ENCODE measurements at places on chromosomes 7 and 10. TPM values are rescaled to one million over a fixed set of nuclear protein-coding genes. Genes with fewer than 3 reads are reported as not detected.

TMEM176B gene
- total RNA-seq = 83.1 TPM

CALU gene
- total RNA-seq = 94.8 TPM

CHST12 gene
- total RNA-seq = 29.7 TPM

CYP3A5 gene
- total RNA-seq = 2.4 TPM

SHH gene
- 7.8 TPM for total RNA-seq

TDRD1 gene
- not detected for total RNA-seq

SFRP5 gene
- total RNA-seq = 519 TPM

NPC1L1 gene
- total RNA-seq = not detected

ZNF12 gene
- 27.9 TPM for total RNA-seq

SFRP4 gene
- total RNA-seq = 28.2 TPM

TFEC gene
- total RNA-seq = 2.6 TPM

IKZF1 gene
- 9.6 TPM for total RNA-seq

UCMA gene
- total RNA-seq = not detected

LEP gene
- total RNA-seq = 15.9 TPM

BAMBI gene
- 13.5 TPM for total RNA-seq

ANKRD22 gene
- total RNA-seq = not detected

WNT8B gene
- total RNA-seq = not detected

TRIM50 gene
- not detected for total RNA-seq

ZNF488 gene
- not detected for total RNA-seq

ACTL6B gene
- not detected for total RNA-seq

HOXA3 gene
- 7.7 TPM for total RNA-seq

IFIT1B gene
- not detected for total RNA-seq

HOXA6 gene
- total RNA-seq = 14.0 TPM

TUBB8 gene
- total RNA-seq = not detected

ZNF25 gene
- total RNA-seq = 13.8 TPM

Data from tibial nerve (tissue), 4 donors.